Posterior cingulate gyrus (tissue), 11 donors: ENCODE measurements at places on chromosomes 6 and 20.

DNA sequence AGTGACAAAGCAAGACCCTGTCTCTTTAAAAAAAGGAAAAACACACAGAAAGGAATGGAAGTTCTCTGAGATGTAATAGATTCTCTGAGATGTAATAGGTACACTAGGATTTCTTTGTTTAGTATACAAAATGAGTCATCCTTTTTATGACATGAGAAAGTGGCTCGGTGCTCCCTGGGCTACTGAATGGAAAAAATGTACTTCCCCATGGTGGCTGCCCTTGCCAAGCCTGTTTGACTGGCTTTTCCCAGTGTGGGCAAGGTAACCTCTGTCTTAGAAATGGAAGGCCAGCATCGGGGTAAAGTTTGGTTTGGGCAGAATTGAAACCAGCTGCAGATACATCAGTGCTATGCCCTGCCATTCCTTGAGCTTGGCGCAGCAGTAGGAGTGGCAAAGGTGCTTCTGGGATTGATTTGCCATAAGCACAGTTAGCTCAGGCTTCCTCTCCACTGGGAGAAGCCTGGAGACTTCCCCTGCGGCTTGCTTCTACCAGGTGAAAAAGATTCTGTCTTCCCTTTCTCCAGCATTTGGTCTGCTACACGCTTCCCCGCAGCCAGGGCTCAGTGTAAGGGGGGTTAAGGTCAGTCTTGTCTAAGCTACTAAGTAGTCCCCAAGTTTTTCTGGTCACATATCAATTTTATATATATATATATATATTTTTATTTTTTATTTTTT, 24.5 kb downstream of the ARFGEF2 start:
- no peak for DNase-seq

DNA sequence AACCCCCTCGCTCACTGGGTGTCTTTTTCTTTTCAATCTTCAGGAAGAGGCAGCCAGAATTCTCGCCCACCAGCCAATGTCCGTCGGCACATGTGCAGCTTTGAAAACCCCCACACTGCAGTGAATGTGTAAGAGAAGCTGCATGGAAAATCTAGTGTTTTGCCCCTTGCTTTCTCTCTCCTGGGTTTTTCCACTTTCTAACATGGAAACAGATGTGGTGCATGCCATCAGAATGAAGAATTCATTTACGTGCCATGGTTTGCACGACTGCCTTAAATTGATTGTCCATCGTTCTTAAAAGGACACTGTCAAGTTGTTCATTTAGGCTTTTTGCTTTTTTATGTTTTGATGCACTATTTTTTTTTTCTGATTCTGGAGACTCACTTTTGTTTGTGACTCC, 117.1 kb upstream of the RAB32 start:
- no peak for DNase-seq

- DNase-seq = no peak
Measured at GRCh38 chr6:153781306-153781705, 257.7 kb upstream of the OPRM1 start.

GRCh38 chr6:100117680-100118079, 123.7 kb upstream of the MCHR2 start:
- no peak for DNase-seq

DNA sequence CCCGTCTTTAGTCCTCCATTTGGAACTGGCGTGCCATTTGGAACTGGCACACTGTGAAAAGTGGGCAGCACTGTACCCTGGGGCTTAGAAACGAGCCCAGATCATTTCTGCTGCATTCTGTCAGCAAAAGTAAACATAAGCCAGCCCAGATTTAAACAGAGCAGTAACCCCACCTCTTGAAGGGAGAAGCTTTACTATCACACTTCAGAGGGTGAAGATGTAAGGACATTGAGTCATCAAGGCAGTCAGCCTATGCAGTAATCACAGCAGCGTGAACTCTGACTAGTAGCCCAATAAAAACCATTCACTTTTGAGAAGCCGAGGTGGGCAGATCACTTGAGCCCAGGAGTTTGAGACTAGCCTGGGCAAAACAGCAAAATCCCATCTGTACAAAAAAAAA, 216.9 kb downstream of the EYA2 start:
- DNase-seq = no peak

- no peak for DNase-seq
Measured at GRCh38 chr6:80690551-80691131, 584.2 kb downstream of the BCKDHB start.

GRCh38 chr20:52760791-52761190, 211.4 kb upstream of the TSHZ2 start:
- no peak for DNase-seq

DNA sequence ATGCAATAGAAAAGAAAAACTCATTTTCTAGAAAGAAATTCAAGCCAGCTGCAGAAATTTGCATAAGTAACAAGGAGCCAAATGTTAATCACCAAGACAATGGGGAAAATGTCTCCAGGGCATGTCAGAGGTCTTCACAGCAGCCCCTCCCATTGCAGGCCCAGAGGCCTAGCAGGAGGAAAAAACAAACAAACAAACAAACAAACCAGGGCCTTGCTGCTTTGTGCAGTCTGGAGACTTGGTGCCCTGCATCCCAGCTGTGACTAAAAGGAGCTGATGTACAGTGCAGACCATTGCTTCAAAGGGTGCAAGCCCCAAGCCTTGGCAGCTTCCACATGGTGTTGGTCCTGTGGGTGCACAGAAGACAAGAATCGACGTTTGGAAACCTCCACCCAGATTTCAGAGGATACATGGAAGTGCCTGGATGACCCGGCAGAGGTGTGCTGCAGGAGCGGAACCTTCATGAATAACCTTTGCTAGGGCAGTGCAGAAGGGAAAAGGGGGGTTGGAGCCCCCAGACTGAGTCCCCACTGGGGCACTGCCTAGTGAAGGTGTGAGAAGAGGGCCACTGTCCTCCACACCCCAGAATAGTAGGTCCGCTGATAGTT, 110.9 kb upstream of the AKAP12 start:
- DNase-seq = no peak

- no peak for DNase-seq
Measured at GRCh38 chr6:141610741-141611140, 522.0 kb upstream of the GJE1 start.

GRCh38 chr20:6693178-6693807, 74.2 kb upstream of the BMP2 start:
- DNase-seq = no peak

DNA sequence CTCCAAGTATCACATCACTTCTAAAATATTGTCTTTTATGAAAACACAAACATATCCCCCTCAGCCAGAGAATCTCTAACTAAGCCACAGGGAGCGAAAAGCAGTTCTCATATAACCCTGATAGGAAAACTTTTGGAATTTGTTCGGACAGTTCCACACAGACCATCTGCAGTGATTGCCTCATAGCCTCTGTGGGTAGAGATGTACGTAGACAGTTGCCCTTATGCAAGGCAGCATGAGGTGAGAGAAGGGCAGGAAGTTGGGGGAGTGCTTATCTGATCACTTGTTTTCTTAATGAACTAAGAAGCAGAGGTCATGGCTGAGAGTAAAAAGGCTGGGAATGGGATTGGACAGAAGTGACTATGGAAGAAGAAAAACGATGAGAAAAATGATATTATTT, 39.6 kb downstream of the SLC23A2 start:
- DNase-seq = no peak

GRCh38 chr6:29758761-29759160, 35.5 kb downstream of the HLA-F start:
- DNase-seq = no peak

- DNase-seq = no peak
Measured at GRCh38 chr20:62557999-62558408, 82.2 kb upstream of the GATA5 start.

GRCh38 chr6:113697632-113698410, 159.3 kb upstream of the MARCKS start:
- no peak for DNase-seq
